ENCODE measurements at places on chromosomes 7 and 10.

GRCh38 chr10:70982443-70982842 lies 94.1 kb upstream of the PCBD1 start:
- no peak for DNase-seq

DNA sequence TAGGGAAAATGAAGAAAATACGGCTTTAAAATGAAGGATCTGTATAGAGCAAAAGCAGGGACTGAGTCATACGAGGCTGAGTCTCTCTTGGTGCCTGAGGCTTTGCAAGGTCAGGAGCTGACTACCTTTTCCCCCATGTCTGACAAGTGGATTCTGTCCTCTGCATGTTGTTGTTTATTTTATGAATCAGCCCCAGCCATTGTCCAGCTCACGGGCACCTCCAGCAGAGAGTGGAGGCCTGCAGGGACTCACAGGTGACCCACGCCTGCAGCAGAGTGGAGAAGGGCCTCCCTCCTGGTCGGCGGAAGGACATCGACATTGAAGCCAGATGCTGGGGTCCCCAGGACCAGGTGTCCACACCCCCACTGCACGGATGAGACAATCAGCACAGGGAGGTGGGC lies 233.9 kb downstream of the WDR37 start:
- no peak for DNase-seq

GRCh38 chr7:91424371-91424770 lies 160.1 kb downstream of the FZD1 start:
- no peak for DNase-seq

GRCh38 chr7:38309555-38309954 lies 36.1 kb upstream of the TARP start:
- DNase-seq, result no peak

- no peak for DNase-seq
Measured at GRCh38 chr10:59553162-59553900, 156.3 kb downstream of the SLC16A9 start.

DNA sequence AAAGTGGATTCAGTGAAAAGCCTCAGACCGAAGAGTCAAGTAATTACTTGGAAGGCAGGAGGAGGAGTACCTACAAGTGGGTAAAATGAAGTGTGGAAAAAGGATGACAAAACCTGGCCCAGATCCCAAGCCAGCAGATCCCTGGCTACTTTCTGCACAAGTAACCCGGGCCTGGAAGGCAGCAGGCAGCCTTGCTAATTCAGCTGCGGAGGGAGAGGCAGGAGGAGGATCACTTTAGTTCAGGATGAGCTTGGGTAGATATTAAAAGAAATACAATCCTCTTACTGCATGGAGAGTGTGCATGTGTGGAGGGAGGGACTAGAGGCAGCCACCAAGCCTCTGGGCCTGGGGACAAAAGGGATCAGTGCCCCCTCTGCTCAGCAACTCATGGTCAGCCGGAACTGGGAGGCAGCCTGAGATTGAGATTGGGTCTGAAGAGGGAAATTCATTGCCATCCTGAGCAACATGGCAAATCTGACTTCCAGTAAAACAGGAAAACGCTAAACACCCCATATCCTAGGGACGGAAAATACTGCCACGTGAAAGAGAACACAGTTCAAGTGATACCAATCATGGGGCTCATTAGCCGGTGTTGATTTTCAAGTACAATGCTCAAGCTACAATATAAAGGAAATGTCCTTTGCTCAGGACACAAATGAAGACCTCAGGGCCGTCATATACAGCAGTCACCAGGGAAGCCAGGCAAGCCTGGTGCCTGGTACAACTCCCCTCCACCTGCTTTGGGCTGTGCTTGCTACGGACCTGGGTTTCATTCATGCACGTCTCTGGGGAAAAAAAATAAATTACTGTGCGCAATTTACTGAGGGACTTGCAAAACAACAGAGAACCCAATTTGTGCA lies 1.3 kb downstream of the AMPH start:
- DNase-seq, result no peak

- no peak for DNase-seq
Measured at GRCh38 chr10:45001381-45002148, 842 bp downstream of the ZNF22 start.

- DNase-seq, result no peak
Measured at GRCh38 chr7:39199951-39200350, 222.2 kb downstream of the POU6F2 start.

- DNase-seq, result no peak
Measured at GRCh38 chr7:105707967-105708762, 126.9 kb upstream of the EFCAB10 start.
